ENCODE measurements at places on chromosomes 12 and 14.

GRCh38 chr14:75587388-75587787 is 9.0 kb downstream of the FLVCR2 start:
- no peak for DNase-seq

DNA sequence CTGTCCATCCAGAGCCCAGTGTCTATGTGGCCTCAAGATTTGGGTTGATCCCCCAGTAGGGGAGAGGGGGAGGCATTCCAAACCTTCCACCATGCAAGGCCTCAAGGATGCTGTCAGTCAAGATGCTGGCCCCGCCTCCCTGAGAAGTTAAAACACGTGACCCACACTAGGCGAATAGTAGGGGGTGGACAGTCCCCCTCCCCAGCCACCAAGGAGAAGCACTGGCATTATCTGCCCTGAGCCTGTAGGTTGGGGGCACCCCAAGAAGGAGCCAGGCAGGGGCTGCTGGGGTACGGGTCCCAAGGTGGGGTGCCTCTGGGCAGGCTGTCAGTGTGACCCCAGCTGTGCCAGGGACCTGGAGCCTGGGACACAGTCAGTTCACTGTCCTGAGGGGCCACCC is 2.3 kb downstream of the SLC25A29 start:
- DNase-seq, result no peak

- DNase-seq, result no peak
Measured at GRCh38 chr14:57391517-57392195, 1.3 kb downstream of the NAA30 start.

DNA sequence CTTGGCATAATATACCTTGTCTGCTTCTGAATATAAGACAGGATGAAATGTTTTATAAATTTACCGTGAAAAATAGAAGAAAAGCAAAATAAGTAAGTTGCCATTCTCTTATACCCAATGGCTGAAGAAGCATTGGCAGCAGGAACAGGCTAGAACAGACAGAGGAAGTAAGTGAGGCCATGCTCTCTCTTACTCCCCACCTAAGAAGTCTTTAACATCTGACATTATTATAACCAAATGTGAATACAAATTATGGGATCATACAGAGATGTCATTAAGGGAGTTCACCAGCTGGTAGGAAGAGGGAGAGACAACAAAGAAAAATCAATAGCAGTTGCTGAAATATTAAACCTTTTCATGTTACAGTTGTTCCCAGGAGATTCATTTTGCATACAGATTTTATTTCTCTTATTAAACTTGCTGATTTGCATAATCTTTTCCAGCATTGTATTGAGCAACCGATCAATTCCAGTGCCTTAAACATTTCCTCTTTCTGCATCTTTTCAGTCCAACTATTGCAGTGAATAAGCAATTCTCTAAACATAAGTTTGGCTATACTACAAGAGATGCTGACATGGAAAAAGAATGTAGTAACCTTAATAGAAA is 270.6 kb downstream of the SLC6A15 start:
- DNase-seq, result no peak

DNA sequence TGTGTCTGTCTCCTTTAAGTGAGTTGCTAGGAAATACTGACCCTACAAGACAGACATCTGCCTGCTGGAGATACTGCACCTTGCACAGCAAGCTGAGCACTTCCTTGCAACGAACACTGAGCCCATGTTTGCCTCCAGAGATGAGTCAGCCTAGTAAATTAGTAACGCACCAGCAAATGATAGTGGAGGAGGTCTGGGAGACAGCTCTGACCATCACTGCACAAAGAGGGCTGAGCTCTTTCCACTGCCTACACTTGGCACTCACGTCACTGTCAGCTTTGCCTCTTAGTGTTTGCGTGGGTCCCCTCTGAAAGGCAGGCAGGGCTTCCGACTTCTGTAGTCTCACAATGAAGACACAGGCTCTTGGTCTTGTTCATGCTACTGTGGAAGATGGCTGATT is 109.0 kb downstream of the APAF1 start:
- DNase-seq, result no peak
